Fibroblast of upper back skin (primary cell): ENCODE measurements at places on chromosomes 2 and 18.

DNA sequence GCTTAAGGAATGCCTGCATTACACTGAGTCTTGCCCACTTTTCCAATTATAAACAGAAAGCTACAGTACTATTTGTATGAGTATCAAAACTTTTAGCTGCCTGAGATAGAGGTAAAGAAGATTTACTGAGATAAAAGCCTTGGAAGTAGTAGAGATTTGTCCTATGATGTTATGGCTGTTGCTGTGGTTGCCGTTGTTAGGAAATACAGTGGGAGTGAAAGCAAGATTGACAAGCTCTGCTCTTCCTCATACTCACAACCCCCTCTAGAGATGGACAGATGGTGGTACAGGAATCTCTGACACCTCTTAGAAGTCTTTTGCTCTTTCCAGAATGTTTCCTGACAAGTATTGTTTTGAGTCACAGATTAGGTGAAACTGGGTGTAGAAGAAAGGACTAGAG lies 242.5 kb downstream of the RPIA start:
- no peak for DNase-seq

DNA sequence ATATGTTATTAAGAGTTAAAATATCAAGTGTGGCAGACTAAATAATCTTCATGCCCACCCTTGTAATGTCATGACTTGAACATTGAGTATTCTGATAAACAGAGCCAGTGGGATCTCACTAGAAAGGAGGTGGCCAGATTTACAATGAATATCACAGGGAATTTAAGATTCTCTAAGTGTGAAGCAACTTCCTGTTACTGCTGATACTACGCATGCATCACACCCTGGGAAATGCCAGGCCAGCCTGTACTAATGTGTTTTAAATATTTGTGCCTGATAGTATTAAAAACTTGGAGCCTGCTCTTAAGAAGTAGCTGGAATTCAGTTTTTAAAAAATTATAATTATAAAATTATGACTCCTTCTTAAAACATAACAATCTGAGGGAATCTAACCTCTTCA lies 148.3 kb downstream of the LAMA3 start:
- DNase-seq, result peak; percentile 59

DNA sequence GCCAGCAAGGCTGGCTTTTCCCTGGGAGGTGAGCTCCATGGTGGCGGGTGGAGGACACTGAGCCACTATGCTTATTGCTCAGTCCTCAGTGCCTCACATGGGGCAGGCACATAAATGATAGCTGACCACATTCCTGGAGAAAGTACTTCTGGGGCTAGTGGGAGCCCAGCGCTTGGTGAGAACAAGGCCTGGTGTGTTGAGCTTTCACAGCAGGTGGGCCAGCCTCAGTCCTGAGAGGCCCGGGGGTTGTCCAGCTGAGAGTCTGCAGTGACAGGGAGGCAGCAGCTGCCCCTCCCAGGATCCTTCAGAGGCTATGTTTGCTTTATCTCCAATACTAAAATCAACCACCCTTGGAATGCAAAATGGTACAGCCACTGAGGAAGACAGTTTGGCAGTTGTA lies 217.7 kb downstream of the ZBTB7C start:
- no peak for DNase-seq

GRCh38 chr2:10022041-10022421 lies 21.3 kb upstream of the KLF11 start:
- DNase-seq, result no peak

GRCh38 chr18:3645384-3646156 lies 195.6 kb downstream of the TGIF1 start:
- DNase-seq, result no peak

DNA sequence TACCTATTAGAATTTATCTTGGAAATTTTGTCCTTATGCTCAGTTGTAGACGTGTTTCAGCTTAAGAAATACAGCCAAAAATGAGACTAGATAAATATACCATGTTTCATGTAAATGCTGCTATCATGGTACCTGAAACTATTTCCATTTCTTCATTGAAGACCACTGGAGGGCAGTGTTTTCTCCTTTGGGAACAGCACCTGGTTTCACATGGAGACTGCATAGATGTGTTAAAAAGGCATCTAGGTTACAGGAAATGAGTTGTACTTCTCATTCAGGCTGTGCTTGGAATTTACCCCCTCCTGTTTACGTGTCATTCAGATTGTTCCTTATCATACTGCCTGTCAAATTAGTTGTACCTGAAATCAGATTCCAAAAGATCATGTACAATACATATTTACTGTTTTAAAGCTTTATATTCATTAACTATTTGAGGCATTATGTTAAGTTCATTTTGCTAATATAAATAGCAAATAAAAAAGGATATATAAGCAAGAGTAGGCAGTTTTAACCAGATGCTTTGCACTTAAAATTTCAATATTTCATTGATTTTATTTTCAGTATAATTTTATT lies 57.3 kb upstream of the PSMD14 start:
- DNase-seq, result peak; percentile 36

DNA sequence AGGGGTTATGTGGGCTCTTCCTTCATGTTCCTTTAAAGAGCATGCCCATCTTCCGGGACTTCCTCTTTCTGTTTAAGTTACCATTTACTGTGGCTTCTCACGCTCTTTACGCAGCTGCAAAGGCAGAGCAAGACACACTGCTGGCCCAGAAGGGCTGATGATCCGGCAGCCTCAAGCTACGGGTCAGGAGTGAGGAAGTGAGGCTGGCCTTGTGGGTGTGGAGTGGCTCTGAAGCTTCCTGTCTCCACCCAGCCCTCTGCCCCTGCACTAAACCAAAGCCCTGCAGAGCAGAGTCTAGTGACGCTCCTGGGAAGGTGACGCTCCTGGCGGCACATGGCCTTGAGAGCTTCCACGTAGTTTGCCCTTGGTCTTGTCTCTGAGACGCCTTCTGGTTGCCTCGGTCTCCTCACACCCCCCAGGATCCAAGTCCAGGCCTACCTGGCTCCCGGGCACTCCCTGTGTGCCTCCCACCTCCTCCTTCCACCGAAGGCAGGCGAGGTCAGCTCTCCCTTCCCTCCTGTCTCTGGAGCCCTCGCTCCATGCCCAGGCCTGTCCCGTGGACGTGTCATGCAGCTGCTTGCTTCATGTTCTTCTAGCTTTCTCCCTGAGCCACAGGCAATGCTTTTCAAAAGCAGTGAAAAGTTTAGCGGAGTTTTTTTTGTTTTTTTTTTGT lies 50.3 kb downstream of the ARL4C start:
- DNase-seq, result no peak

GRCh38 chr2:223724861-223725260 lies 112.5 kb downstream of the AP1S3 start:
- no peak for DNase-seq

GRCh38 chr2:57536535-57537231 lies 509.9 kb upstream of the VRK2 start:
- no peak for DNase-seq

DNA sequence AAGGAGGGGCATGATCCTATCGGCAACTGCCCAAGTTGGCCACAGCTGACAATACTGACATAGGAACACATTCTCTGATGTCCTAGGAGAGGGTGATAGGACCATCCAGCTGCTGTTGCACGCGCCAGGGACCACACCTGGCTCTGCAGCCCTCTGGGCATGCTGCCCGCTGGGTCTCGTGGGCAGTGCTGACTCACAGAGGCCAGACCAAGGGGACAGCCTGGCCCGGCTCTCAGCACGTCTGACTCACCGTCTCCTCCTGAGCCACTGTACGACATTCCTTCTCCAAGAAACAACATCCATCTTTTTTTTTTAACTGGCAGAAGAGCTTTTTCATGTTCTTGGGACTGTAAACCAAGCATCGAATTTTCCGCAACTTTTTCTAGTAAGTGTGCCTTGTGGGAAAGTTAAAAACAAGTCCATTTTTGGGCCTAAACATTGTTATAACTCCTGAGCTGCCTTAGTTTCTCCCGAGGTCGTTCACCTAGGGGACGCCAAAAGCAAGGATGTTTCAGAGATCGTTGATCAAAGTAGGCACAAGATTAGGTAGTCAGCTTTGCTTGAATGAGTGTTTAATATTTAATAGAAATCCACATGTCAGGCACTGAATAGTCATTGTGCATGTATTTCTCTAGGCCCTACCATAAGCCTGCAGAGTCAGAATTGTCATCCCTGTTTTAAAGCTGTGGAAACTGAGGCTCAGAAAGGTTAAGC lies 100.3 kb downstream of the TTC32 start:
- peak; percentile 96 for DNase-seq

- DNase-seq, result no peak
Observed at GRCh38 chr2:120488531-120488930, 142.6 kb downstream of the INHBB start.

DNA sequence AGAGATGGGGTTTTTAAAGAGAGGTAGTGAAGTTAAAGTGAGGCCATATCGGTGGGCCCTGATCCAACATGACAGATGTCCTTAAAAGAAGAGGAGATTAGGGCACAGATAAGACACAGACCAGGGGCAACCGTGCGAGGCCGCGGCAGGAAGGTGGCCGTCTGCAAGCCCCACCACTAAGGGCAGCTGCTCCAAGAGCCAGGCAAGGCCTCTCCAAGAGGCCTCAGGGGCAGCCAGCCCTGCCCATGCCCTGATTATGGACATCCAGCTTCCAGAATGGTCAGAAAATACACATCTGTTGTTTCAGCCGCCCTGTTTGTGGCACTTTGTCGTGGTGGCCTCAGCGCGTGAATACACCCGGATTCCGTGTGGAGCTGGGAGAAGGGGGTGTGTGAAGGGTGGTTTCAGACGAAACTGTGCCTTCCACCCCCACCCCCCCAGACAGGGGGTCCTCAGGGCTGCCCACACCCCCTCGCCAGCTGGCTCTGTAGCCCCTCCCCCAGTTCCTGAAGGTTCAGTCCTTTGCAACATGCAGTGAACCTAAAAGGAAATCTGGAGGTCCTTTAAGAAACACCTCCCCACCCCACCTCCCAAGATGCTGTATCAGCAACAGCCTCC lies 74.1 kb upstream of the SMAD7 start:
- DNase-seq, result no peak

- no peak for DNase-seq
Observed at GRCh38 chr2:12686708-12687283, 29.9 kb upstream of the TRIB2 start.

GRCh38 chr2:56077359-56077915 lies 106.4 kb upstream of the CCDC85A start:
- peak; percentile 23 for DNase-seq

GRCh38 chr2:120228503-120228902 lies 5.3 kb upstream of the TMEM185B start:
- DNase-seq, result no peak
